ENCODE measurements at places on chromosomes 12 and 14.
A peak's percentile ranks its signal among the peaks of the same experiment; 100 is the strongest.

- no peak for DNase-seq
Observed at GRCh38 chr14:67557118-67557517, 24.0 kb downstream of the PLEKHH1 start.

DNA sequence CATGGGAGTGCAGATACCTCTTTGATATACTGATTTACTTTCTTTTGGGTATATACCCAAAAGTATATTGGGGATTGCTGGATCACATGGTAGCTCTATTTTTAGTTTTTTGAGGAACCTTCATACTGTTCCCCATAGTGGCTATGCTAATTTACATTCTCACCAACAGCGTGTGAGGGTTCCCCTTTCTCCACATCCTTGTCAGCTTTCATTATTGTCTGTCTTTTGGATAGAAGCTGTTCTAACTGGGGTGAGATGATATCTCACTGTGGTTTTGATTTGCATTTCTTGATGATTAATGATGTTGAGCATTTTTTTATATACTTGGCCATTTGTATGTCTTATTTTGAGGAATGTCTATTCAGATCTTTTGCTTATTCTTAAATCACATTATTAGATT is 44.1 kb upstream of the JDP2 start:
- no peak for DNase-seq

- peak; percentile 4 for DNase-seq
Observed at GRCh38 chr12:6606331-6607131, 648 bp downstream of the CHD4 start.

GRCh38 chr12:62847709-62848108 is 87.2 kb downstream of the PPM1H start:
- DNase-seq: no peak

- no peak for DNase-seq
Observed at GRCh38 chr14:64948612-64949210, 6.2 kb upstream of the GPX2 start.

GRCh38 chr12:58920102-58920960 is at the start of gene LRIG3:
Gene LRIG3, minus strand, starts transcription at chr12:58920504. Its CDS starts 269 bp downstream, at chr12:58920235.
- DNase-seq: peak; percentile 61

GRCh38 chr12:115993737-115994136 is 283.8 kb downstream of the MED13L start:
- DNase-seq: no peak

- DNase-seq: no peak
Observed at GRCh38 chr12:89523393-89523792, 1.2 kb downstream of the GALNT4 start.

GRCh38 chr14:77910506-77910905 is 110.6 kb downstream of the ADCK1 start:
- no peak for DNase-seq

DNA sequence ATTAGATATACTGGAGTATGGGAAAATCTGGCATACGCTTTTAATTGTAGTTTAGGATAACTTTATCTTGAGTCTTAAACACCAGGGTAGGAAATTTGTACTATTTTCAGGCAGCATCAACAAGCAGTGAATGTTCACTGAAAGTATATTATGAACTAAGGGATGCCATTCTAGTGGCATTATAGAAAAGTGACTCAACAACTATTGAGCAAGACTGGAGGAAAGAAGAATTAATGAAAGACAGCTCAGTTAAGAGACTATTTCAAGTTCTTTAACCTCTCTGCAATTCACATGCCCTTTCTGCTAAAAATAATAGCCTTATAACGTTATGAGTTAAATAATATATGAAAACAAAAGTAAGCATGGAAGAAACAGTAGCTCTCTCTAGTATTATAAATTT is 343.1 kb downstream of the FSCB start:
- no peak for DNase-seq

- DNase-seq: no peak
Observed at GRCh38 chr12:127655691-127656090, 611.3 kb upstream of the TMEM132C start.
